ENCODE measurements at places on chromosomes 13 and 19.

- DNase-seq, result no peak
Measured at GRCh38 chr19:29672319-29672932, 7.2 kb downstream of the PLEKHF1 start.

- no peak for DNase-seq
Measured at GRCh38 chr19:610071-610800, 20.6 kb downstream of the HCN2 start.

DNA sequence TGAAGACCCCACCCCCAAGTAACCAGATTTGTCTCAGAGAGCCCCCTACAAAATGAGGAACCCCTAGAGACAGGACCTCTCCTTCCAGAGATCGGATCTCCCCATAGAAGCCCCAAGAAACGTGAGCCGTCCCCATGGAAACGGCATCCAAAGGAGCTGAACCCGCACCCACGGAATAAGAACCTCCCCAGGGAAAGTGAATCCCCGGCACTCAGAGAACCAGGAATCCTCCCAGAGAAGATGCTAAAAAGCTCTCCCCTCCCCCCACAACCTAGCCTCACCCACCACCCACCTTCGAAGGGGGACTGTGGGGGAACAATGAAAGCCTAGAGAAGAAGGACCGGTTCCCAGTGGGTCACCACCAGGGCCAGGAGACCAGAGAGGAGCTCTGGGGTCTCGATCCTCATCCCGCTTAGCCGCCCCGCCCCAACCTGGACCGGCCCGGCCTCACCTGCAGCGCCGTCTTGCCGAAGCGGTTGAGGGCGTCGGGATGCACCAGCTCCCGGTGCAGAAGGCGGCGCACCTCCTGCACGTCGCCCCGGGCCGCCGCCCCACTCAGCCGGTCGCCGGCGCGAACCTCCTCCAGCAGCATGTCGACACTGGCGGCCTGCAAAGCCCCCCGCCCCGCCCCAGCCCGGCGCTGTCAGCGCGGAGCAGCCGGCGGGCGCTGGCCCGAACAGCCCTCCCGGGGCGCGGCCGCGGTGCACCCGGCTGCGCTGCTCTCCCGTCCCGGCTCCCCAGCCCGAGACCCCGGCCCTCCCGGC, 535 bp downstream of the CDKN2D start:
- DNase-seq, result no peak

DNA sequence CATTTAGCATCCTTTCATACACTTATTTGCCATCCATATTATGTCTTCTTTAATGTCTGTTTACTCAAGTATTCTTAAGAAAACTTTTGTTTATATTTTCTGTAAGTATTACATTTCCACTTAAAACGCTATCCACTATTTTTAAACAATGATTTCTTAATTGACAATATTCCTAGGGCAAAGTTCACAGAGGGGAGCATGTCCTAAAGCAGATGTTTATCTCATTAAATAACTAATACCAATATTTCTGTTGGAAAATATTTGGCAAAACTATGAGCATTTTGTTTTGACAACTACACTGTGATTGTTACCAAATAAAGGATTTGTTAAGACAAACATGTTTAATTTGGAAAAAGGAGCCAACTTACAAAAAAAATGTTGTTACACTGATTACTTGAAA, 643.3 kb downstream of the SLITRK5 start:
- no peak for DNase-seq

DNA sequence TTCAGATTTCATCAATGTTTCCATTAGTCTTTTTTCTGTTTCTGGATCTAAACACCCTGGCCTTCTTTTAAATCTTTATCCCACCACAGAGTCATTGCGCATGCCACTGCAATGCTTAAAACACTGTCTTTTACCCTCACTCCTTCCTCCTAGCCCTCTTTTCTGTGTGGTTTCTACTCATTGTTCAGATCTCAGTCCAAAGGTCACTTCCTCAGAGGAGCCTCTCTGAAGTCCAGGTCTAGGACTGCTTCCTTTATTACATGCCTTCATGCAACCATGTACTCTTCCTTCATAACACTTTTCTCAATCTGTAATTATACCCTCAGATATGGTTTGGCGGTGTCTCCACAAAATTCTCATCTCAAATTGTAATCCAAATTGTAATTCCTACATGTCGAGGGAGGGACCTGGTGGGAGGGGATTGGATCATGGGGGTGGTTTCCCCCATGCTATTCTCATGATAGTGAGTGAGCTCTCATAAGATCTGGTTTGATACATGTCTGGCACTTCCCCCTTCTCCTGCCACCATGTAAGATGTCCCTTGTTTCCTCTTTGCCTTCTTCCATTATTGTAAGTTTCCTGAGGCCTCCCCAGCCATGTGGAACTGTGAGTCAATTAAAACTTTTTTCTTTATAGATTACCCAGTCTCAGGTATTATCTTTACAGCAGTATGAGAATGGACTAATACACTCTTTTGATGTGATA, 808.9 kb downstream of the DIAPH3 start:
- DNase-seq, result no peak

DNA sequence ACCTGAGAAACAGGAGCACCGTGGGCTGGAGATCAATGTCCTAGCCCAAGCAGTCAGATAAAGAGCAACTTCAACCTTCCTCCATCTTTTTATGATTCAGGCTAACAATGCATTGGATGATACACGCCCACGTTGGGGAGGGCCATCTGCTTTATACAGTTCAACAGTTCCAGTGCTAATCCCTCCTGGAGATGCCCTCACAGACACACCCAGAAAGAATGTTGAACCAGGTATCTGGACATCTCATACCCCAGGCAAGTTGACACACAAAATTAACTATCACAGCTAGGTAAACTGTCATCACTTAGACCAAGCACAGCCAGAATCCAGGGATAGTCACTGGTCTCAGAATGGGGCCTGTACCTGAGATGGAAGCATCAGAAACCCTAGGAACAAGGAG, 20.6 kb upstream of the SERPINE3 start:
- DNase-seq, result no peak

DNA sequence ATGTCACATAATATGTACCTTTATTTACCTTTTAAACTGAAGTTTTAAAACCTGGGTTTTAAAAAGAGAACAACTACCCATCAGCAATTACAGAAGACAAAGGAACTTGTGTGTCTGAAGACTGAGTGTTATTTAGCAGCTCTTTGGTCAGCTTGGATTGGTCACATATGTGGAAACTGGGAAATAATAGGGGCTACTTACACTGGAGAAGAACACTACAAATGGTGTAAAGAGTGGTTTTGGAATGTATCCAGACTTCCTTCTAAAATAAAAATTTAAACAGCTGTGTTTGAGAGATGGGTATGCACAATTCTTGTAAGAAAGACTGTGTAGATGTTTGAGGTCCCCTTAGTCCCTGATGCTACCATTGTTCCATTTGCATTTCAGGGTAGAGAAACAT, 13.3 kb downstream of the TNFRSF19 start:
- DNase-seq, result no peak

DNA sequence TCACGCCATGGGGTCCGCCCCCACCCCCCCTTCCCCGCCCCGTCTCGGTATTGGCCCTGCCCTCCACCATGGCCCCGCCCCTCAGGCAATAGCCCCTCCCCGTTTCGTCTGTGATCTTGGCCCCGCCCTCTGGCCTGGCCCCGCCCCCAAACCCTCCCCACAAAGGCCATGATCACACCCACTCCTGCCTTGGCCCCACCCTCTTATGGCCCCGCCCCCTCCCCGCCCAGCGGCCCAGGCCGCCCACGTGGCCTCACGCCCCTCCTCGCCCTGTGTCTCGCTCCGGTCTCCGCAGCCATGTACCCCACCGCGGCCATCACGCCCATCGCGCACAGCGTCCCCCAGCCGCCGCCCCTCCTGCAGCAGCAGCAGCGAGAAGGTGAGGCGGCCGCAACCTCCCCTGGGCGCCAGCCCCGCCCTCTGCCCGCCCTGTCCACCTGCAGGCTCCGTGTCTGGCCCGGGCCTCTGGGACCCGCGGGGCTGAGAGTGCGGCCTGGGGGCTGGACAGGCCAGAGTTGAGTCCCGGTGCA, 61.3 kb downstream of the CELF5 start:
- no peak for DNase-seq

DNA sequence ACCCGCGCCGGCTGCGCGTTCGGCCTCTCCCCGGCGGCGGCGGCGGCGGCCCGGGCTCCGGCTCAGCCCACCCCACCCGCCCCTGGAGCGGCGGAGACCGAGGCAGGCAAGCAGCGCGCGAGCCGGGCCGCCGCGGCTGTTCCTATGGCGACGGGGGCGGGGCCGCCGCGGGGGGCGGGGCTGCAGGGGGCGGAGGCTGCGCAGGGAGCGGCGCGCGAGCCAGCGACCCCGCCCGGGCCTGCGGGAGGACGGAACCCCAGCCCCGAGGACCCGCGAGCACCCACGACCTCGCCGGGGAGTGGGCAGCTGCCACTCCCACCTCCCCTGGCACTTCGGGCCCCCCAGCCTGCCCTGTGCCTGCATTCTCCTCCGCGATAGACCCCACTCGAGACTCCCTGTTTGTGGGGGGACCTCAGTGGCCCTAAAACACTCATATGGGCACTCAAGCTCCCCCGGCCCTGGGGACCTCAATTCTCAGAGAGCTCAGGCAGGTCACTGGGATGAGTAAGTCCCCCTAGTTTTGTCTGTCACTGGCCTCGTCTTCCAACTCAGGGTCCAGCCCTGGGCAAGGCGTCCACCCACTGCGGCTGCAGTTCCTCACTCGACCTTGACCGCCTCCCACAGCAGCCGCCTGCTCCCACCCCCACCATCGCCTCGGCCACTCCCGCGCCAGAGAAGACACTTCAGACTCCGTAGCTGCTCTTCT, at the start of gene CTXN1:
CTXN1 (minus strand) TSS at position 115 of the 706 bp plus-strand sequence. CDS start 597 bp downstream, outside the sequence.
- no peak for DNase-seq

GRCh38 chr13:78499802-78500201, 103.5 kb downstream of the POU4F1 start:
- no peak for DNase-seq

GRCh38 chr19:8321986-8322637, 816 bp downstream of the RPS28 start:
- no peak for DNase-seq

- no peak for DNase-seq
Measured at GRCh38 chr19:9040131-9040530, 29.9 kb upstream of the MUC16 start.

DNA sequence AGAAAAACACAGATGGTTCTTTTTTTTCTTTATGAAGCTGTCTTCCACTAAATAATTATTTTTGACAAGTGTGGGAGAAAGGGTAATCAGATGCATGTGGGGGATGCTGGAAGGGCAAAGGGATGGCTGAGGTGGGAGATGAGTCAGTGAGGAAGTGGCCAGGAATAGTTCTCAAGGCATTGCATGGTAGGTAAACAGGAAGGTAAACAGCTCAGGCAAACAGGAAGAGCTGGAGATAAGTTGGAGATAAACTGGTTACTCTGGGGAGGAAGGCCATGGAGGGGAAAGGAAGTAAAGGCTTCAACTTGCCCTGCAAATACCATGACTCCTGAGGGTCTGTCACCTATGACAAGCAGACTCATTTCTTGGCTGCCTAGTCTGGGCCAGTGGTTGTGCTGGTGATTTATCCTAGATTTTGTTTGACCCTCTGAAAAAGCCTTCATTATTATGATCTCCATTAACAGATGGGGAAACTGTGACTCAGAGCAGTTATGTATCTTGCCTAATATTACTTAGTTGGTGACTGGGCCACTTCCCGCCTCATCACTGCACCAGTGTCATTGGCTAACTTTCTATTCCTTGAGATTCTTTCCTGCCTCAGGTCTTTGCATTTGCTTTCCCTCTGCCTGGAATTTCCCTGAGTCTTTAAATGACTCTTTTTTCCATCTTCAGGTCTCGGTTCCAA, 17.1 kb downstream of the ACTL9 start:
- DNase-seq, result no peak

DNA sequence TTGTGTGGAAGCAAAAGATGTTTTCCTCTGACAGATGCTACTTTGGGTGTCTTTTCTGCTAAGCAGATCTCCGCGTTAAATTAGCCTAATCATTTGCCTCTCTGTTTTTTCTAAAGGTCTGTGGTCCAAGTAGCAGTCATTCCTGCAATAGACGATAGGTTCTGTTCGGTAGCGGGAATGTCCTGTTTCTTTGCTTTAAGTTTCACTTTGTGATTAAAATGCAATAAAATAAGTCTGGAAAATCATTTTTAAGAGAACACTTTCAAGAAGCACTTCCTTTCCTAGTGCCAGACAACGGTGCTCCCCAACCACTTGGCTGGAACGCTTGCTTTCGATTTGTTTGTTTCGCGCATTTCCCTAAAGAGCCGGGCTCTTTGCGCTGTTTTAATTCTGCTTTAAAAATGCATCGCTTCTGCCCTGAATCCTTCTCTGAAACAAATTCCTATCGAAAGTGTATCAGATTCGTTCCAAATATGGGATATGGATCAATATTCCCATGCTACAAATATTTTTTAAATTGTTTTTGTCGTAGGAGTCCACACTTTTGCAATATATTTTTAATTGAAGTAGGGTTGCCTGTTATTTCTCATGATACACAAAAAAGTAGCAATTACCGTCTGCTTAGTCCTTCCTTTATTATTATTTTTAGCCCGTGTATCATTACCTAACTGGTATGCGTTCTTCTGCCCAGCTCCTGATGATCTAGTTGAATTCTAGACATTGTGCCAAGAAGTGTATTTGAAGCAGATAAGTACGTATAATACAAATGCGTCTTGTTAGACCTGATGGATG, 14.2 kb downstream of the ZIC2 start:
- DNase-seq, result no peak

DNA sequence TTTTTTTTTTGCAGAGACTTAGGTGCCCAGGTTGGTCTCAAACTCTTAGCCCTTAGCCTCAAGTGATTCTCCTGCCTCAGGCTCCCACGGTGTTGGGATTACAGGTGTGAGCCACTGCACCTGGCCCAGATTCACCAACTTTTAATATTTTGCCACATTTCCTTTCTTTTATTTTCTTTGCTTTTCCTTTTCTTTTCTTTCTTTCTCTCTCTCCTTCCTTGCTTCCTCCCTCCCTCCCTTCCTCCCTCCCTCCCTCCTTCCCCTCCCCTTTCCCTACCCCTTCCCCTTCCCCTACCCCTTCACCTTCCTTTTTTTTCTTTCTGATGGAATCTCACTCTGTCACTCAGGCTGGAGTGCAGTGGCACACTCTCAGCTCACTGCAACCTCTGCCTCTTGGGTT, 35.3 kb downstream of the BICRA start:
- DNase-seq, result no peak

DNA sequence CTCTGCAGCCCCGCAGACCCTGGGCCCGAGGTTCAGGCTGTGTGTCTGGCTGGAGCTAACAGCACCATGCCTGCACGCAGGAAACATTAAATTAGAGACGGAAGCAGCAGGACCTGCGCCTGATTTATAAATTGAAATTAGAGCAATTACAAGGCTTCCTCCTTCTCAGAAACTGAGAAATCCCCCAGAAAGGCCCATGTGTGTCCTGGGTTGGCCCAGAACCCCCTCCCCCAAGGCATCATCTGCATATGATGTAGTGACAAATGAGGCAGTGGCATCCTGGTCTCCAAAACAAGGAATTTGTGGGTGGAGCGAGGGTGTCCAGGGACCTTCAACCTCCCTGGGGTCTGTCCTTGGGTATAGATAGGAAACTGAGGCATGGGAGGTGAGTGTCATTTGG, 27.2 kb upstream of the SEMA6B start:
- no peak for DNase-seq

- peak; percentile 17 for DNase-seq
Measured at GRCh38 chr13:113562085-113562749, 22.3 kb upstream of the TFDP1 start.

GRCh38 chr19:3984584-3984907, 717 bp downstream of the EEF2 start:
- DNase-seq, result no peak
